ENCODE measurements at places on chromosomes 1 and 21.

DNA sequence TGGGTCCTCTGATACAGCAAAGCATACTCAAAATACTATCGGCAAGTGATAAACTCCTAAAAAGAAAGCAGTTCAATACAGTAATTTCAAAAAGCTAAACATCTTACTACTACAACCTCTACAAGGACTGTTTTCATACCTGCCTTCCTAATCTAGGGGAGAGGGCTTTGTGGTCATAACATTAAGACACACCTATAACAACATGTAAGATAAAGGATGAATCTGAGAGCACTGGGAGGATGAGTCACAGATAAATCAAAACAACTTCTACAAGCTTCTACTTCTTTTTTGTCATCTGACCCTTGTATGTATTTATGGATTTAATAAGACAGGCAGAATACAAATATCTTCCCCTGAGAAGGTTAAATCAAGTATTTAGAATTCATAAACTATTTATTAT is 40.0 kb downstream of the LTN1 start:
- DNase-seq: no peak

DNA sequence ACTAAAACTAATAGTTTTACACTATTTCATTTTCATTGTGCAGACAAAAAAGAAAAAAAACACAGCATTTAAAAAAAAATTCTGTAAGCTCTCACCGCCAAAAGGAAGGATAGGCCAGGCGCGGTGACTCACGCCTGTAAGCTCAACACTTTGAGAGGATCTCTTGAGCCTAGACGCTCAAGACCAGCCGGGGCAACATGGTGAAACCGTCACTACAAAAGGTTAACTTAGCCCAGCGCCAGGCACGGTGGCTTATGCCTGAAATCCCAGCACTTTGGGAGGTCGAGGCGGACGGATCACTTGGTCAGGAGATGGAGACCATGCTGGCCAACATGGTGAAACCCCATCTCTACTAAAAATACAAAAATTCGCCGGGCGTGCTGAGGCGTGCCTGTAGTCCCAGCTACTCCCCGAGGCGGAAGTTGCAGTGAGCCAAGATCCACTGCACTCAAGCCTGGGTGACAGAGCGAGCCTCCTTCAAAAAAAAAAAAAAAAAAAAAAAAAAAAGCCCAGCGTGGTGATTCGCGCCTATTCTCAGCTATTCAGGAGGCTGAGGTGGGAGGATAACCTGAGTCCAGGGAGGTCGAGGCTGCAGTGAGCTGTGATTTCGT is 14.3 kb upstream of the SPEN start:
- DNase-seq: no peak

- DNase-seq: no peak
These were observed 78.0 kb downstream of the SEC16B start for GRCh38 chr1:177891809-177892208.

DNA sequence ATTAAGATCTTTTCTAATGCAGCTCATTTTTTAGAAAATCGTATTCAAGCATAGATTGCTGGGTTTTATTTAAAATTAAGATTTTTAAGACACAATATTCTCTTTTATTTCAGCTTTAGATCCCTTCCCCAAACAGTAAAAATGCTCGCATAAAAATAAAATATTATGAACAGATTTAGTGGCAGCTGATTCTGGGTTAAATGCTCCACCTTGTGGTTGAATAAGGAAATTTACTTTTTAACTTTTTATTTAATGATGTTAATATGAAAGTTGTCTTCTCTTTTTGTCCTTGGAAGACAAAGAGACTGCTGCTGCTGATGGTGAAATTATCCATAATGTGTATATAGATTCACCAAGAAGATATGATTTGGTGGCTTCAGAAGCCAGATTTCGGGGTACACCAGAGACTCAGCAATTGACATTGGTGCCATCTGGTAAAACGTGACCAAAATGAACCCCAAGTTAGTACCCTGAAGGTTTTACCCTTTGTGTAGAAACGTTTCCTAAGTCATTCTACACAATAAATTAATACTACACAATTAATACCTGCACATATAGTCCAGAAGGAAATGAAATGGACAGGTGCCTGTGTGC is 128.0 kb downstream of the ADAMTS1 start:
- no peak for DNase-seq

GRCh38 chr1:207876131-207876530 is 34.8 kb downstream of the CD34 start:
- DNase-seq: no peak

DNA sequence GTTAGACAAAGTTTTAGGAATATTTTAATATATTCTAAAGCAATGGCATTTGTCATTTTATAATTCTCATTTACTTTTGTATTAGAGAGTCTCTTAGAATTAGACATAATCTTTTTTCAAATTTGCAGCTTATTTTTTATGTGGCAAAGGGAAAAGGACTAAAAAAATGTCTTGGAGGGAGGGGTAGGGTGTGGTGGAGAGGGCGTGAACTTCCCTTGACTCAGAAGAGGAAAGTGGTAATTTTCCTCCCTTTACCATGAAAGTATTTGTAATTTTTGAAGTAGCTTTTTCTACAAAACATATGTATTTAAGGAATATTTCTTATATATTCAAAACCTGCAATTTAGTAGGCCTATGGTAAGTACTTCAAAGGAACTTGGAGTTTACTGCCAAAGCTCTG is 6.9 kb upstream of the RABGAP1L start:
- DNase-seq: no peak

DNA sequence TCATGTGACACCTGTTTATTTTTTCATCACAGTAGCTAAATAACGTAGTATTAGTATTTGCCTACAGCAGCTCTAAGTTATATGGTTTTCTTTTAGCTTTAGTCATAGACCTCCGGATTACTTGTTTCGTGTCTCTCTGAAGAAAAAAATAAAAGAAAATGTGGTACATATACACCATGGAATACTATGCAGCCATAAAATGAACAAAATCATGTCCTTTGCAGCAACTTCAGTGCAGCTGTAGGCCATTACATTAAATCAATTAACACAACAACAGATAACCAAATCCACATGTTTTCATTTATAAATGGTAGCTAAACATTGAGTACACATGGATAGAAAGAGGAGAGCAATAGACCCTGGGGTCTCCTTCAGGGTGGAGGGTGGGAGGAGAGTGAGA is 142.7 kb downstream of the MAGI3 start:
- no peak for DNase-seq
